ENCODE measurements at places on chromosomes 1 and 21.

GRCh38 chr1:55153031-55153430 lies 62.1 kb downstream of the USP24 start:
- DNase-seq, result no peak

- DNase-seq, result no peak
Observed at GRCh38 chr1:170790175-170790574, 126.2 kb downstream of the PRRX1 start.

GRCh38 chr1:209651138-209651587 lies 1.1 kb downstream of the LAMB3 start:
- no peak for DNase-seq

DNA sequence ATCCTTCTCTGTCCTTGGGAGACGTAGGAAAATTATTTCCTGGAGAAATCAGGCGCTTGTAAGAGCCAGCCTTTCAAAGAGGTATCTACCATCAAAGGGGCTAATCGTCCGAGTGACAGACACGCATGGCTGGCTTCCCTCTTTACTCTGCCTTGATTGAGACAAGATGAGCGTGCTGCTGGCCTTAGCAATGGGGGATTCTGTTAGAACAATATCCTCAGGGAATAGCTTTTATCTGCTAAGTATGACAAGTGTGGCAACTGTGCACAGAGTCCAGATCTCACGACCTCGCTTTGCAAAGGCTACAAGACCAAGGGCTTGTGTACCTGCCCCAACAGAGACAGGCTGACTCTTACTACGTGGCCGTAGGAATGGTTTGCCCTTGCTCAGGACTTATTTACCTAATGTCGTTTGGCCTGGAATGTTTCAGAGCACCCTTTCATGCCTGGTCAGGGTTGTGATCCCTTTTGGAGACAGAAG lies 417.1 kb downstream of the KIF26B start:
- DNase-seq, result no peak

DNA sequence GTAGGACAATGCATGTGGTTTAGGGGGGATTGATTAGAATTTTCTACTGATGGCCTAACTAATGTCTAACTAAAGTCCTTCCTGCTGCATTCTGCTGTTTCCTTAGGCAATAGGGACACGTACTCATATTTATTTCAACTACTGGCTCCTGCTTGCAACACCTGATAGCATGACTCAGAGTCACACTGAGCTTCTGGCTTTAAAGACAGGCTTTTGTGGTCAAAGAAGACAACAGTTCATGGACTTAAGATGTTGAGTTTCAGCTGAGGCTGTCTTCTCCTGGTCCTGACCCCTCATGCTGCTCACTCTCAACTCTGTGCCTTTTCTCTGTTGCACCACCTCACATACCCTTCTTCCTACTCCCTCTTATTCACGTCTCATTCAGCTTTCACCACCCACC lies 29.1 kb upstream of the TRABD2B start:
- DNase-seq, result no peak

DNA sequence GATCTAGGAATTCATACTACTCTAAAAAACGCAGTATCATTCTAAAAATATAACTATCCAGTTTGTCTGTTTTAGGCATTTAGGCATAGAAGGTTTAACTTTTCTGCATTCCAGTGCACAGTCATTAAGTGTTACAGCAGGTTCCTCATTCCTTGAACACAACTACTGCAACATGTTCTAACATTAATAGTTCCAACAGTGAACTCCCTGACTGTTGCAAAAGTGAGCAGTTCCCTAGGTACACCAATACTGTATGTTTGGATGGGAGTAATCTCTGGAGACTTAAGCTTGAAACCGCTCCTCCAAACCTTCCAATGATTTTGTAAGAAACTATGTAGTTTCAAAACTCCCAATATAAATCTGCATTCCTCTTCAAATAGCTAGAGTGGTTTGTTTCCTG lies 46.2 kb downstream of the UCHL5 start:
- DNase-seq, result no peak

Measured in KG1 (cell line).